Glutamatergic neuron (in vitro differentiated cells): ENCODE measurements at places on chromosomes 5 and 9. TPM values are rescaled to one million over a fixed set of nuclear protein-coding genes. Genes with fewer than 3 reads are reported as not detected.

The FRRS1L gene
- 4.4 TPM for total RNA-seq

The GRIN3A gene
- total RNA-seq, result 0.15 TPM

The CTNND2 gene
- 134 TPM for total RNA-seq

The PTPN3 gene
- total RNA-seq, result 1.6 TPM

The TRIM14 gene
- 0.71 TPM for total RNA-seq

The SELENOP gene
- total RNA-seq, result 0.61 TPM

The APBA1 gene
- total RNA-seq, result 13.0 TPM

The DPYSL3 gene
- total RNA-seq, result 571 TPM

The CCNI2 gene
- total RNA-seq, result 0.17 TPM

The SLC25A48 gene
- 1.7 TPM for total RNA-seq

The CSF2 gene
- total RNA-seq, result not detected

The MELK gene
- 7.2 TPM for total RNA-seq

The SETX gene
- total RNA-seq, result 48.4 TPM

The SVEP1 gene
- 0.10 TPM for total RNA-seq

The CCNB1 gene
- 29.6 TPM for total RNA-seq

The SLC36A3 gene
- total RNA-seq, result not detected
